Heart right ventricle (tissue), 16 donors: ENCODE measurements at places on chromosomes 5 and 9.

- no peak for DNase-seq
Observed at GRCh38 chr5:144886668-144887067, 716.0 kb downstream of the KCTD16 start.

DNA sequence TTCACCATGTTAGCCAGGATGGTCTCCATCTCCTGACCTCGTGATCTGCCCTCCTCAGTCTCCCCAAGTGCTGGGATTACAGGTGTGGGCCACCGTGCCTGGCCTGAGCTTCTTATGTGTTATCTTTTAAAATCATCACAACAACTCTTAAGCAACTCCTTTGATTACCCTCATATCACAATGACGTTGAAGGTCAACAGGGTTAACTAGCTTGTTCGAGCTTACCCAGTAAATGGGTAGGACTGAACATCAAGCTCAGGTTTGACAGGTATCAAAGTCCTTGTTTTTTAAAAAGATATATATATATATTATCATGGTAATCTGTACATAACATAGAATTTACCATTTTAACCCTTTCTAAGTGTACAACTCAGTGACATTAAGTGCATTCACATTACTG, 3.1 kb downstream of the GRXCR2 start:
- DNase-seq = no peak

DNA sequence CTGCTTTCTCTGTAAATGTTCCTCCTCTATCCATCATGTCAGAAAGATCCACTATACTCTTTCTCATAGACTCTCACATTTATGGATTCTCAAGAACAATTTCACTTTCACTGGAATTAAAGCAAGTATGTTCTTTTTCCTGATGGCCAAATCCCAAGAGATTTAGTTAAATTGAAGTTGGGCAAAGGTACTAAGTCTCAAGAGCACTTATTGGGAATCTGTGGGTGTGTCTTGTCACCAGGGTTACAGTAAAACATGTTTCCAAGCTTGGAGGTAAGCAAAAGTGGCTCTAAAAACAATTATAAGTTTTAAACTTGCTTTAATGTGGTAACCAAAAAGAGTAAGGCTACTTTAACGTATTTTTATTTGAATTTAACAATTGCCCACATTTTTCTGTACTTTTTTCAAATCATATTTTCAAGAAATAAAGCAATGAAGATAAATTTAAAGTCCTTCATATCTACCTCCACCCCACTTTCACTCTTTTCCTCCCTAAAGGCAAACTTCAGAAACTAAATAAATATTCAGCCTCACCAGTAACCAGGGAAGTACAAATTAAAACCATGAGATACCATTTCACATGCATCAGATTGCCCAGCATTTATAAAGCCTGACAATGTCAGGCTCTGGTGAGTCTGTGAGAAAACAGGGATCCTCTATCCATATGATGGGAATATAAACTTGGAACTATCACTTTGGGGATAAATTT, 387.4 kb downstream of the CETN3 start:
- DNase-seq = no peak

DNA sequence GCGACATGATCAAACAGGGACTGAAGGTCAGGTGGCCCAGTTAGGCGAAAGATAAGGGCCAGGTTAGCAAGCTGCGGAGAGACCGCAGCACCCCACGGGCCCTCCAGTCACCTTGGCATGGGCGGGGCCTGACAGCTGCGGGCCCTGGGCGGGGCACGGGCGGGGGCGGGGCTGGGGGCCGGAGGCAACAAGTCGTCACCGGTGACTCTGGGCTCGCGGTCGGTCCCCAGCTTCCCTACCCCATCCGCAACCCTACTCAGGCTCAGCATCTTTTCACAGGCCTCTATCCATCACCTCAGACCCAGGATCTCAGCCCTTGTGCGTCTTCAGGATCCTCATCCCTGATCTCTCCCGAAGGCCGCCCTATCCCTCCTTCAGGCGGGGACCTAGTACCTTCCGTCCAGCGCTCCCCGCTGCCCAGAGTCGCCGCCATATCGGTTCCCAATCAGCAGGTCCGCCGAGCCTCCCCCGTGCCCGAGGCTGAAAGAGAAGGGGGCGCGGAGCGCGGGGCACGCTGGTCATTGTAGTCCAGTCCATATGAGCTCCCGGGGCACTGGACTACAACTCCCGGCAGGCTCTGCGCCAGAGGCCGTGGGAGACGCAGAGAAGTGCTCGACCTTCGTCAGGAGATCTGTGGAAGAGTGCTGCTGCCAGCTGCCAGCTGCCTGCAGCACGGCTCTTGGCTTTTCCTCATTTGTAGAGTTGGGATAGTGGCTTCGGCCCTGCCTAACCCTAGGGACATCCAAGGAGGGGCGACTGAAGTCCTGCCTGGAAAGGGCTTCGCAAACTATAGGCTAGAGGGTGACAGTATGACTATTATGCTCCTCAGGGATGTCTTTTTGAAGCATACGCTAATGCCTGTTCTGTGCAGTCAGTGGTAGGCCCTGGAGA, at the start of gene DNAJC18:
DNAJC18 (minus strand) TSS at position 513 of the 891 bp plus-strand sequence; CDS start at position 433, 80 bp downstream.
- peak; percentile 95 for DNase-seq

DNA sequence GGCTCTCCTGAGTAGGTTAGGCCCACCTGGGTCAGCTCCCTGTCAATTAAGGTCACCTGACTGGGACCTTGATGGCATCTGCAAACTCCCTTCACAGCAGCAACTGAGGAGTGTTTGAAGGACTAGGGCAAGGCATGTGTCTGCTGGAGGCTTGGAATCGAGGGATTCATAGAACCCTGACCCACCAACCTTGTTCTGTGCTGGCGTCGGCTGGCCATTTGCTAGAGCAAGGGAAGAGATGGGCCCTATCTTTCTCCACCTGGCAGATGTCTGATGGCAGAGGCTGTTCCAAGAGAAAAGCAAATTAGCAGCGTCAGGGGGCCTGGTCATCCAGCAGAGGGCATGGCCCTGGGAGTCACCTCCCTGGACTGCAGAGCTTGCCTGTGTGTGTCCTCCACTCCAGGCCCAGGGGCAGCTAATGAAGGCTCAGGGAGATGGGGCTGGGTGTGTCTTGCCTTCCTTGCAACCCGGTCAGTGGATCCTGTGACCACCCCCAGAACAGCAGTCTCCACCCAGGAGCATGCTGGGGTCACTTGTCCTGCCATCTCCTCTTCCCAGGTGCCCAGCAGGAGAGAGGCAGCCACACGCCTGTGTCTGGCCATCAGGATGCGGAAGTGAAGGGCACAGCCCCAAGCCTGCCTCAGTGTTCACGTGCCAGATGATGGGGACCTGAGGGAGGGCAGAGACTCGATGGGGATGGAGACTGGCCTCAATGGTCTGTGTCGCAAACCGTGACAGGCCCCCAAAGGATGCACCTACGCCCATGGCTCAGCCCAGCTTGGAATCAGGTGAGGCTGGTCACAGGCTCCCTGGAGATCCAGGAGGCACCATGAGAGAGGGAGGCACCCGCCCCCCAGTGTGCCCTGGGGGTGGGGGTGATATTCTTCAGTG, 53.9 kb downstream of the BARX1 start:
- DNase-seq = no peak

GRCh38 chr5:168249923-168250322, 41.5 kb upstream of the WWC1 start:
- no peak for DNase-seq

GRCh38 chr5:102742215-102742614, 12.9 kb upstream of the PAM start:
- no peak for DNase-seq

GRCh38 chr9:71446106-71446472, 322.2 kb downstream of the CEMIP2 start:
- DNase-seq = no peak

DNA sequence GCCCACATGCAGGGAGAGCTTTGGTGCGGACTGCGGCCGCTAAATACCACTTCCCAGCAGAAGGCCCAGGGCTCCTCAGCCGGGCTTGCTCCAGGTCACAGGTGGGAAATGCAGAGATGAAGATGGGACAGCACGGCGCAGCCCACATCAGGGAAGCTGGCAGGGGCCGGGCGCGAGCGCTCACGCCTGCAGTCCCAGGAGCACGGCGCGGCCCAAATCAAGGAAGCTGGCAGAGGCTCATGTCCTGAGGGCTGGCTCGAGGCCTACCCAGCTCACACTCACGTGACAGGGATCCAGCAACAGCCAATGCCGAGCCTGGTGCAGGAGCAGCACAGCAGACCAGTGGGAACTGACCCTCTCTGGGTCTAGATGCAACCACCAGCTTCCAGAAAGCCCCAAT, 16.3 kb downstream of the LPCAT1 start:
- DNase-seq = no peak

GRCh38 chr5:148875205-148875875, 48.9 kb downstream of the ADRB2 start:
- DNase-seq = peak; percentile 45
